B cell (primary cell): ENCODE measurements at places on chromosomes 3 and 15.

DNA sequence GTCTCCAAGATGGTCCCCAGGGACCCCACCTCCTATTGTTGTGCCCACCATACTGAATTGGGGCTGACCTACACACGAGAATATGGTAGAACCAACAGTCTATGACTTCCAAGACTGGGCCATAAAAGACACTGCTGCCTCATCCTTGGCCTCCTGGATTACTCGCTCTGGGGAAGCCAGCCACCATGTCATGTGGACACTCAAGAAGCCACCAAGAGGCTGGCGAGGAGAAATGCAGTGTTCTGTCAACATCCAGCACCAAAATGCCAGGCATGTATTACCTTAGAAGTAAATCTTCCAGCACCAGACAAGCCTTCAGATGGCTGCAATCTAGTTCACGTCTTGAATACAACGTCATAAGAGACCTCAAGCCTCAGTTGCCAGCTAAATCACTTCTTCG lies 17.1 kb upstream of the TPM1 start:
- DNase-seq, result no peak

GRCh38 chr3:120858521-120858920 lies 49.5 kb upstream of the STXBP5L start:
- no peak for DNase-seq

GRCh38 chr15:82952158-82953081 lies at the start of gene HOMER2:
HOMER2 (minus strand) TSS chr15:82952720; CDS start chr15:82952535, 185 bp downstream.
- peak; percentile 41 for DNase-seq

DNA sequence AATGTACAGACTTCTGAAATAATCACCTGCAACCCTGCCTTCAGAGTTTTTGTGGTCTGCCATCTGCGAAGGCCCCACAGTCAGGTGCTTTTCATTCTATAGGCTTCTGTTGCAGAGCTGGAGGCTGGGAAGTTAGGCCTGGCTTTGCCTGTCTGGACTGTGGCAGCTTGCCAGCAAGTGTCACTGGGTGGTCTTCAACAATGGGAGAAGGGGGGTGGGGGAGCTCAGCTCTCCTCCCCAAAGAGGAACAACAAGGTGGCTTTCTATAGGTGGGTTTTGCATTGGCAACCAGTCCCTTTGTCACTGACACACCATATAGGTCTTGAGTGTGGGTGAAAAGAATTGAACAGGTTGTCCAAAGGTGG lies 7.3 kb downstream of the BOC start:
- no peak for DNase-seq

DNA sequence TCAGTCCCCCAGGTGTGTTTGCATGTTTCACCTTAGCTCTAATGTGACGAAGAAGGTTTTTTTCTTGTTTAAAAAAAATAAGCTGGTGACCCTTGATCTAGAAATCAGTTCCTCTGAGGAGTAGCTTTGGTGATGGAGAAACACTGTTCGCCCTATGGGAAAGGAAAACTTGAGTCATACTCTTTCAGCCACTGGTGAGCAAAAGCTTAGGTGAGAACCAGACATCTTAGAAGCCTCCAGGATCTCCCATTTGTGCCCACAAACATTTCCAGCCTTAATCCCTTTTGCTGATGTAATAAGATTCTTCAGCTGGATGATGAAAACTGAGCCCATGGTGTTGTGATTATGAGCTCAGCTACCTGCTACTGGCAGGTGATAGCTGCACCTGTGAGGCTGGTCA lies 37.8 kb downstream of the SLC27A2 start:
- DNase-seq, result no peak

- DNase-seq, result no peak
Measured at GRCh38 chr3:38829404-38829803, 13.4 kb upstream of the SCN10A start.

GRCh38 chr15:70154718-70155347 lies 57.1 kb upstream of the TLE3 start:
- DNase-seq, result no peak

DNA sequence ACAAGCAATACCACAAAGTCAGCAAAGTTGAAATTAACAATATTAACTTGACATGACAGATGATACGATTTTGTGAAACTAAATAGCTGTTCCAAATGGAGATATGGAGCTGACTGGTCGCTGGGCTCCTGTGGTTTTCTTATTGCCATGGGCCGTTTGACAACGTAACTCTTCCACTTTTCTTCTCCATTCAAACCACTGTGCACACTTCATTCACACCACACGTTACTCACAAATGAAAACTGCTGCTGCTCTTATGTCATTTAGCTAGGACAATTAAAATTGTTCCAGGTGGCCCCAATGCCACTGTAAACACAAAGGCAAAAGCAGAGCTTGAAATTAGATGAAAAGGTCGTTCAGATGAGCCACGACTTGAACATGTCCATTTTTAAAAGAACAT lies 94.0 kb upstream of the VGLL4 start:
- no peak for DNase-seq

DNA sequence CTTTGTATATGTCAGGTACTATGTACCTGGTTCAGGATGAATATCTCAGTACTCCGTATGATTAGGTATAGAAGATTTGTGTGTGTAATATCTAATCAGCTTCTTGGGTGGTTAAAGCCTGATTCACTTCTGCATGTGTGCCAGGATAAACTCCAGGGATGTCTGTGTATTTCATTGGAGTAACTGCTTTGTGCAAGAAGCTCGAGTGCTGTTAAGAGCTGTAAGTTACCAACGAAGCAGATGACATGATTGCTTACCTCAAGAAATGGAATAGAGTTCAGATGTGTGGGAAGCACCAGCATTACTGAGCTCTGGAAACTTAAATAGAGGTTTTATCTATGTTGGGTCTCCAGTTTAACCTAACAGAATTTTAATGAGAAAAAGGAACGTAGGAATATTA lies 23.7 kb downstream of the FAM98B start:
- no peak for DNase-seq

DNA sequence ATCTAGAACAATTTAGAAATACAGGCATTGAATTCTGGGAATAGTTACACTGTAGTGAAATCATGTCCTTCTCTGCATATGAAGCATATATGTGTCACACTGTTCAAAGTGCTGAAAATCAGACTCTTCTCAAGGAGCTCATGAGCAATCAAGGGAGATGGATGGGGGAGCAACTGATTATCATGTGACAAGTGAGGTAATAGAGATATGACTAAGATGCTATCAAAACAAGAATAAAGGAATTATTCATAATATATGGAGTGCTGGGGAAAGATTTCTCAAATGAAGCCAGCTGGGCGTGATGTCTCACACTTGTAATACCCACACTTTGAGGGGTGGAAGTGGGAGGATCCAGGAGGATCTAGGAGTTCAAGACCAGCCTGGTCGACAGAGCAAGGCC lies 74.9 kb upstream of the CHRNB4 start:
- no peak for DNase-seq

DNA sequence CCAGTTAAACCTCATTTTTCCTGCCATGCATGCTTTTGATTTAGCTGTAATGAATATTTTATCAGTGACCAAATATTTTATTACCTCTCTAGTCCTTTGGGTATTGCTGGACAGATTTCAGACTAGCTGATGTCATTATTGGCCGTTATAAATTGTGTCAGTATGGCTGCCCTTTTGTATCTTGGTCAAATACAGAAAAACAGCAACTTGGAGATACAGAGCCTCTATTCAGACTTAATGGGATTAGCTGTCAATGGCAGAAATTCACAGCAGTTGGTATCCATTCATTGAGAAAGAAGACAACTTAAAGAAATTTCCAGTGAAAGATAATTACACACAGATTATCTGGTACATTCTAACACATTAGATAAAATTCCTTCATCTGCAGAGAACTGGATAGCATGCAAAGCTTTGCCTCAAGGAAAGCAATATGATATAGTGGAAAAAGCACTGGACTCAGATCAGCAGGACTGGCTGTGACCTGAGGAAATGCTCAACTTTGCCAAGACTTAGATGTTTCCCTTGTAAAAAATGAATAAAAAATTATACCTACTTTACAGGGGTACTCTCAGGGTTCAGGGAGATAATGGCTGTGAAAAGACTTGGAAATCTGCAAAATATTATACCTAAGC lies 20.8 kb downstream of the COL6A6 start:
- no peak for DNase-seq

DNA sequence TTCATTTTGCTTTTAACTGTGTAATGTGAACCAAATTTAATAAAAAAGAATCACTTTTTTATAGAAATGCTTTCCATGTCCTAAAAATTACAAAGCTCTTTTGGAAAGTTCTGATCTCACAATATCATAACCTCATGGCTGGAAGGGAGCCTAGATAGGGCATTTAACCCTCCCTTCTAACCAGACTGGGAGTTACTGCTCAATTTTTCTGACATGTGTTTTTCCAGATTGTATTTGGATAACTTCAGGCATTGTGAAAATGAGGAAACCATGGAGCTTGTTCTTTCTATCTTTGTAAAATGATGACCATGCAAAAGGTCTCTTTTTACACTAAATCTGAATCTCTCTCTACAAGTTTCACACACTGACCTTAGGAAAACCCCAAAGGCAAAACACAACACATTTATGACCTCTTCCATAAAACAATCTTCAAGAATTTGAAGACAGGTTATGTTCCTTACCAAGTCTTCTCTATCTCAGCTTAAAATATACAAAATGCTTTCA lies 508.8 kb downstream of the DIPK2A start:
- DNase-seq, result no peak

DNA sequence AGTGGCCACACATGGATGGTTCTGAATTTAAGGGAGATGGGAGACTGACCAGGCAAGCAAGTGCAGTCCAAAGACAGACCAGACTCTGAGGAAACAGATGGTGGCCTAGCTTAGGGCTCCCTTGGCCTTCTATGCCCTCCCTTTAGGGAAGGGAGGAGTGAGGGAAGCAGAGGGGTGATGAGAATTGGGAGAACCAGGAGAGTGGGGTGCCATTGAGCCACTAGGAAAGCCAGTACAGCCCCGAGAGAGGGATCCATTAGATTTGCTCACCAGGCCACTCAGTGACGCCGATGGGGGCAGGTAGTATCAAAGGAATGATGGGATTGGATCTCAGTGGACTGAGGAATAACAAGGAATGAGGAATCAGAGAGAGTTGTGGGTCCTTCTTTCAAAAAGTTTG lies 30.4 kb upstream of the HERC1 start:
- DNase-seq, result no peak

DNA sequence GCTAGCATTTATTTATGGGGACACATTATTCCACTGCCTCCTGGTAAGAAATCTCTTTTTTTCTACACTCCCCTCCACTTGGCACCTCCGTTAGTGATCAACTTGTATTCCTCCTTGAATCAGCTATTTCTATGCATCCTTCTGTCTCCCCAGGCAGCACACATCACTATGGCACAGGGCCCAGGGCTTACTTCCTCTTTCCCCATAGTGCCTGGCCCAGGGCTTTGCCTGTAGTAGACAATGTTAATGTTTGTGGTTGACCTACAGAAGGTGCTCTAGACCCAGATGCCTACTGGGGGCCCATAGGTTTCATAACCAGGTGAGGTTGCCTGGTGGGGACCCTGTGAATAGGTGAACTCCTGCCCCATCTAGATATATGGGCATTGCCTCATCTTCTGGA lies 44.9 kb downstream of the EPHB1 start:
- DNase-seq, result no peak
